Myocyte (in vitro differentiated cells): ENCODE measurements at places on chromosomes 7 and 10. TPM values are rescaled to one million over a fixed set of nuclear protein-coding genes. Genes with fewer than 3 reads are reported as not detected.

- DNase-seq: peak; percentile 80
Measured at GRCh38 chr10:77603534-77603927, 34.1 kb downstream of the KCNMA1 start.

- no peak for DNase-seq
Measured at GRCh38 chr7:47647181-47647917, 65.4 kb upstream of the TNS3 start.

DNA sequence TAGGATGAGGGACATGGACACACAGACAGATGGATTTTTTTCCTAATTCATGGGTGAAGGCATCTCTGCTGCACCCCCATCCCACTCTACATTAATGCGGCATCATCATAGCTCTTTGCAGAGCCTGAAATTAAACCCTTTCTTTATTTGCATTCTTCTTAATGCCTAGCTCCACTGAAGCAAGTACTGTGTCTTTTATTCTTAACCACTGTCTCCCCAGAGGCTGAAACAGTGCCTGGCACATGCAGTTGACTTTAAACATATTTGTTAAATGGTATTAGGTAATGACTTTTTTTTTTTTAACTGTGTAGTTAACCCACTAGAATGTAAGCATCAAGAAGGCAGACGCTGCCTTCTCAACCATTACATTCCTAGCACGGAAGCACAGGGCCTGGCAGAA is 73.5 kb downstream of the SMURF1 start:
- no peak for DNase-seq

DNA sequence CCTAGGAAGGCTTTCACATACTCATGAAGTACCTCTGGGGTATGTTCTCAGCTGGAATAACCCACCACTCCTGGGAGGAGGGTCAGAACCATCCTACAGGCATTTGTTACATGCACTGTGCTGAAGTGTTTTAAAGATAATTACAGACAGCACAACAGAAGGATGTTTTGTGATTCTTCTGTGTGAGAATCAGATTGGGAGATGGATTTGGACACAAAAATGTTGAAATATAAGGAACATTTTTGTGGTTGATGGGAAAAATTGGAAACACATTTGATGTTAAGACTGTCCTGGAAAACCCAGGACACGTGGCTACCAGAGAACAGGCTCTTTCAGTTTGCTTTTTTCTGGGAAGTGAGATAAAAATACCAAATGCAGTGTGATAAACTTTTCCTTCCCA is 61.4 kb downstream of the BICC1 start:
- peak; percentile 18 for DNase-seq

DNA sequence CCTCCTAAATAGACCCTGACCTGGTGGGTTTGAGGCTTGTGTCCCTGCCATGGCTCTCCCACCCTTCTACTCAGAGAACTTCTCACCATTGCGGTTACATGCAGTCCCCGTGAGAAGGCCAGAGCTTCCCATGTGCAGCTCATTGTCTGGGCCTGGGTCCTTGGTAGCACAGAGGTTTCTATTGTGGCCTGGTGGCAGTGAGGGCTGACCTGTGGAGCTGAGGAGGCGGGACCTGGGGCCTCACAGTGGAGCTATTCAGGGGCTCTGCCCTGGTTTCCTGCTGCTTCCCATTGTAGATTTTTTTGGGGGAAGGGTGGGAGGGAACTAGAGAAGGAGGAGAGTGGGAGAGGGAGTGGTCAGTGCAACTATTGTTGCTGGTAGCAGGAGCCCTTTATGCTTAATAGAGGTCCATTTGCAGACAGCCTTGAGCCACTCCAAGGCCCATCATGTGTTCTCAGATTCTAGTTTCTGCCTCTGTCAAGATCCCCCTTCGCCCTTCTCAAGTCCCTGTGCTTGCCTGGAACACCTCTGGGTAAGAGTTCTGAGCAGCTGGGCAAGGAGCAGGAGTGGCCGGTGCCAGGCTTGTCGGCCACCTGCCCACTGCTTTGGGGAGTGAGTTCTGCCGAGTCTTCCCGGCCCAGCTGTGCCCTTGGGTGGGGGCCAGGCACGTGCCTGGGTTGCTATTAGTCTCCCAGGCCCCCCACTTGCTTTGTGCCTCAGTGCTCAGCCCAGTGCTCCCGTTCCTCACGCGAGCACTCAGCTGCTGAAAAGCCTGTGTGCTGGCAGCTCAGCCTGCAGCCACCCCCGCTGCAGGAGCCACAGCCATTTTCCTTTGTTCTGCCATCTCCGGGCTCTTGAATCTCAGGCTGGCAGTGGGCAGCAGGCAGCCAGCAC is 10.7 kb downstream of the TSPAN14 start:
- peak; percentile 92 for DNase-seq

- peak; percentile 59 for DNase-seq
Measured at GRCh38 chr10:22831586-22831985, 96.3 kb upstream of the ARMC3 start.

DNA sequence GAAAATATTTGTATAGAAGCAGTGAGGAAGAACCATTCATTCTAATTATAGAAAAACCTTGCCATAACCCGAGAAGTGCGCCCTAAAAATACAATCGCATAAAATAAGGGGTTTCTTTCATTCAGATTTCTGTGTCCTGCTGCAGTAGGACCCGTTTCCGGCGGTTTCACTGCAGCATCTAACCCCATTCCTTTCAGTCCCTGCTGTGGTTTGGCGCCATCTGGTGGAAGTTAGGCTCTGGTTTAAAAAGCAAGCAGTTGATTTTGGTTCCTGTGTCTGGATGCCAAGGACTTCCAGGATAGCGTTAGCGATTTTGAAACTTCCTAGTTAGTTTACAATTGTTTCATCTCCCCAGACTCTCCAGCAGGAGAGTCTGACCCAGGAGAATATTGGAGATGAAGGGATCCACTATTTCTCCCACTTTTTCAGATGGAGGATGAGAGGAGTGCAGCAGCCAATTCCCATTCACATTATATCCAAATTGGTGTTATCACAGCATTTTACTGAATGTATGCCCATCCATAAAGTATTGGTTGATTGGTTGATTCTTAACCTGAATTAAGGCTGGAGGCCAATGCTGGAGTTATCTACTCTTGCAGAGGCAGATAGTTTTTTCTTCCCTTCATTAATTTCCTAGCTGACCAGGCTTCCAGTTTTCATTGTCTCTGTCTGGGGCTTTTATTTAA is 128.8 kb upstream of the CACNA2D1 start:
- peak; percentile 96 for DNase-seq

GRCh38 chr7:111711426-111712065 is 149.3 kb upstream of the IMMP2L start:
- peak; percentile 53 for DNase-seq

- peak; percentile 11 for DNase-seq
Measured at GRCh38 chr7:69510114-69510513, 88.2 kb upstream of the AUTS2 start.

Gene LRRC18
- total RNA-seq: not detected in 2 replicates

Gene BLOC1S2
- 70.5 TPM in 2 replicates for total RNA-seq

Gene OR6B1
- total RNA-seq: 0.03 TPM in 1 of 2 replicates, not detected in the other
